Muscle of leg (tissue), 16 donors: ENCODE measurements at places on chromosomes 5 and 9.
A peak's percentile ranks its signal among the peaks of the same experiment; 100 is the strongest.

DNA sequence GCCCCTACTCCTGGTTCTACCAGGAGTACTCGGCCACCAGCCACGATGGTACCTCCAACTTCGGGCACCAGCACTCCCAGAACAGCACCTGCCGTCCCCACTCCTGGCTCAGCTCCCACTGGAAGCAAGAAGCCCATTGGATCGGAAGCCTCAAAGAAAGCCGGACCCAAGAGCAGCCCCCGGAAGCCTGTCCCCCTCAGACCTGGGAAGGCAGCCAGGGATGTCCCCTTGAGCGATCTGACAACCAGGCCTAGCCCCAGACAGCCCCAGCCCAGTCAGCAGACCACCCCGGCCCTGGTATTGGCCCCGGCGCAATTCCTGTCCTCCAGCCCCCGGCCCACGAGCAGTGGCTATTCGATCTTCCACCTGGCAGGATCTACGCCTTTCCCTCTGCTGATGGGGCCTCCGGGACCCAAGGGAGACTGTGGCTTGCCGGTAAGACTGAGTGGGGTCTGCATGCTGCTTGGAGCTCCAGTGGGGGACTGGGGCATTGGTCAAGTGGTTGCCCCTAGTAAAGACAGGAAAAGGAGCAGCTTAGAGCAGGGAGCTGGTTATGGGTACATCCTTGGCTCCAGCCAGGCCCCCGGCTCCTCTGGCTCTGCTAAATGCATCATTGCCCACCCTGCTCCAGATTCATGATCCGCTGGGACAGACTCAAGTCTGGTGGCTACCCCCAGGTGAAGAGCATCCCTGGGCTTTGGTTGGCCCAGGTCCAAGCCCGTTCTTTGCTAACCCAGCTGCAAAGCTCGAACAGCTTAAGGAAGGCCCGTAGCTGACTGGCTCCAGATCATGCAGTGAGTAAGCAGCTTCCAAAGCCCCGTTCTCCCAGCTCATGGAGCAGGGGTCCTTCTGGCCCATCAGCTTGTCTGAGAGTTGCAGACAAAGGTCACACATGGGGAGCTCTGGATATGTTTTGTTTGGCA is 14.0 kb downstream of the COL27A1 start:
- peaks cover 74% of the 10 kb centered on the region for H3K4me1 ChIP-seq
- H3K27me3 ChIP-seq, result peaks cover 2% of the 10 kb centered on the region
- peak; percentile 92 for DNase-seq
- peak overlapping the region; percentile 95 for H3K27ac ChIP-seq

DNA sequence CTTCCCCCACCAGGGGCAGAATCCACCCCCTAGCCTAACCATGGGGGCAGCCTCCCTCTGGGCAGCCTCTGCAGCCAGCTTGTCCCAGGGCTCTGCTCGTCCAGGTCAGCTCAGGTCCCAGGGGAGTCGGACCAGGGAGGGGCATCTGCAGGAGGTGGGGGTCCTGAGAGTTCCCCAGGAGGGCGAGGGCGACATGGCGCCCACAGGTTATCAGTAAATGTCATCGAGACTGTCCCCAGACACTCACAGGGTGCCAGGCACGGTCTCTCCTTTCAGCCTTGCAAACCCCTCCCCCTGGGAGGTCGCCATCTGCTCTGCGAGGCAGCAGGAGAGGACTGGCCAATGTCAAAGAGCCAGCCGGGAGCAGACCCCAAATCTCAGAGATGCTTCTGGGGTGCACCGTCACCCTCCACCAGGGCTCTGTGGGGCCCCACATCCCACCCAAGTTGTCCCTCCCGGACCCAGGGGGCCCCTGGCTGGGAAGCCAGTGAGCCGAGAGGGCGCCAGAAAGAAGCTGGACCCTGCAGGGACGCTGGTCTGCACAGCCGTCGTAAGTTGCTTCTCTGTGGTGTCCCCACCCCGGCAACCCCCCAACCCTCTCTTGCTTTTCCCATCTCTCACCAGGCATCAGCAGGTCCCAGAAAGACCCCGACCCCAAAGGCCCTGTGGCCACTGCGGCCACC is 69.3 kb downstream of the NTNG2 start:
- no peak for DNase-seq
- no peaks in the 10 kb centered on the region for H3K36me3 ChIP-seq
- H3K4me3 ChIP-seq, result no peak overlapping the region
- H3K4me1 ChIP-seq, result peaks cover 12% of the 10 kb centered on the region

DNA sequence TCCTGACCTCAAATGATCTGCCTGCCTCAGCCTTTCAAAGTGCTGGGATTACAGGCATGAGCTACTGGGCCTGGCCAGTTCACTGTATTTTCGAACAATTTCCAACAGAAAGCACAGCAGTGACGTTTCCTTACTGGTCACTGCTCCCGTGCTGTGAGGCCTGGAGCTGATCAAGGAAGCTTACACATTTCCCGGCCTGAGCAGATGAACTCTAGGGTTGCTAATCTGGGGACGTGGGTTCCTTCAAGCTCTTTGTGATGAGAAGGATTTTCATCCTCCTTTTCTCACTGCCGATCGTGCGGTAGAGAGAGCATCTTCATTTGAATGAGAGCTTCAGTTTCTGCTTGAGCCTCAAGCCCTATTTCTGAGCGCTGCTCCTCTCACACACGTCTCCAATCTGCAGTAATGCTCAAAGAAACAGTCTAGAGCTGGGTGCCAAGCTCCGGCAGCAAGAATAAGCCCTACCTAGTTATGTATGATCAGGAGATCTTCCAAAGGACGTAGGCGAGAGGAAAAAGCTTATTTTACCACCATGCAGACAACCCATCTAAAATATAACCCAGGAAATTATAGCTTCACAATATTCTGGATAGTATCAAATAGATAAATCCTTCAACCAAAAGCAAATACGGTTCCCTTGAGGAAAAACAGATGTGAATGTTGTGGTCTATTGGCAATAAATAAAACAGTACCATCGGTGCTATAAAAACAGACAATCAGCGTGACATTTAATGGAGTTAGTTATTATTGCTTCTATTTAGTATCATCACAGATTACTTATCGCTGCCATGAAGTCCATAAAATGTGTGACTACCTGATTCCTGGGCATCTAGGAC is 7.3 kb upstream of the SPATA24 start:
- no peaks in the 10 kb centered on the region for H3K27me3 ChIP-seq
- no peak for DNase-seq
- no peak overlapping the region for H3K27ac ChIP-seq
- H3K4me1 ChIP-seq, result peaks cover 32% of the 10 kb centered on the region

DNA sequence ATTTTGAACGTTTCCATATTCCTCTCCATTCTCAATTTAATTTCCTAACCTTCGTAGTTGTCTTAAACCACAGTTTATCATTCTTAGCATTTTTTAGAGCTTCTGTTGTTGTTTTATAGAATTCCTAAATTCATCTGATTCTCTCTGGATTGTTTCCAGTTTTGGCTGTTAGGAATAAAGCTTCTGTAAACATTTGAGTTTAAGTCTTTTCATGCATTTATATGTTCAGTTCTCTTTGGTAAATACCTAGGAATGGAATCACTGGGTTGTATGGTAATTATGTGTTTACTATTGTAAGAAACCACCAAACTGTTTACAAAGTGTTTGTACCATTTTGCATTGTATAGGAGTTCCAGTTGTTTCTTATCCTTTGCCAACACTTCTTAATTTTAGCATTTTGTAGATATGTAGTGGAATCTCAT is 29.7 kb downstream of the GPR21 start:
- no peak for DNase-seq
- peaks cover 12% of the 10 kb centered on the region for H3K36me3 ChIP-seq
- H3K27ac ChIP-seq, result no peak overlapping the region
- H3K4me3 ChIP-seq, result no peak overlapping the region

DNA sequence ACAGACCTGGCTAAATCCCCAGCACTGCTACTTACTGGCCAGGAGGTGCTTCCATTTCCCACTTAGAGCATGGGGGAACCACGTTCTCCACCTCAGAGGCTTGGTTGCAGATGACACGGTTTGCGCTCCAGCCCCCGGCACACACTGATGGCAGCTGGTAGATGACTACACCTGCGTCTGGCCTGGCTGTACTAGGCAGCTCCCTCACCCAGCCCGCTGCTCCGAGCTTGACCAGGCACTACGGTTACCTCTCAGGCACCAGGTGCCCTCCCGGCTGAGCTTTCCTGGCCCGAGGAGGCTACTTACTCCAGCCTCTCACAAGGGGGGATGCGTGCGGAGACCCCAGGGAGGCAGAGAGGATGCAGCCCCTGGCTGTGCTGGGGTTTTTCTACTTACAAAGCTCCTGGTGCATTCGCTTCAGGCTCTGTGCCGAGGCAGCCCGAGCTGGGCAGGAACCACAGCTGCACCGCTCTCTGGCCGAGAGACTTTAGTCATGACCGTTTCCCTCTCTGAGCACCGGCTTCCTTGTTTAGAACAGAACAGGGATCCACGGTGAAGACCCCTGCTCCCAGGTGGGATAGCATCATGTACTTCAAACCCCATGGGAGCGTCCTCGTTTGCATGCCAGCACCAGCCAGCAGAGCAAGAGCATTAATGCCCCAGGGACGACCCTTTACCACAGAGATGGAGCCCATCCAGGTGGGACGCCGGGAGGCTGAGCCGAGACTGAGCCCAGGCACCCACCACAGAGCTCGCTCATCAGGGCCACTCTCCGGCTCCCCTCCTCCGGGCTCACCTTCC is 7.6 kb upstream of the GBGT1 start:
- H3K27ac ChIP-seq, result no peak overlapping the region
- no peak overlapping the region for H3K4me3 ChIP-seq
- H3K36me3 ChIP-seq, result no peaks in the 10 kb centered on the region
- peaks cover 7% of the 10 kb centered on the region for H3K4me1 ChIP-seq
- DNase-seq, result no peak
- H3K27me3 ChIP-seq, result peaks cover 5% of the 10 kb centered on the region

DNA sequence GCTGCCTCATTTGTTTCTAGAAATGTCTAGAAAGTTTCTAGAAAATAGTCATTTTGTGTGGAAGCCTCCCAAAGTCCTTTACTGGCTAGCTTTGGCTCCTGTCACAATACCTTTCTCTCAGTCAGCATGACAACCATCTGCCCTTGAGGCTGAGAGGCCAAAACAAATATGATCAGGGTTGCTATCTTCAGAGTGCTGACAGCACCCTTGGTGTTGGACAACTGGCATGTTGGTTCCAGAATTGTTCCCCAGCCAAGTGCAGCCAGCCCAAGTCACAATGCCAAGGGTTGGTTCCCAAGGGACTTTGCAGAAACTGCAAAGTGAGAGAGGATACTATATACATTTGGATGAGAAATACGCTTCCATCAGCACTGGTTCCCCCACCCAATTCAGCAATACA is 140.9 kb upstream of the GAS1 start:
- DNase-seq, result peak; percentile 43
- peak overlapping the region; percentile 92 for H3K27ac ChIP-seq
- H3K27me3 ChIP-seq, result no peaks in the 10 kb centered on the region
- no peaks in the 10 kb centered on the region for H3K36me3 ChIP-seq
